ENCODE measurements at places on chromosomes 11 and 22. TPM values are rescaled to one million over a fixed set of nuclear protein-coding genes. Genes with fewer than 3 reads are reported as not detected.

GRCh38 chr11:31617246-31617645 lies 107.7 kb downstream of the ELP4 start:
- DNase-seq = no peak

GRCh38 chr11:64842366-64842759 lies 2.1 kb downstream of the CDC42BPG start:
- DNase-seq = no peak

DNA sequence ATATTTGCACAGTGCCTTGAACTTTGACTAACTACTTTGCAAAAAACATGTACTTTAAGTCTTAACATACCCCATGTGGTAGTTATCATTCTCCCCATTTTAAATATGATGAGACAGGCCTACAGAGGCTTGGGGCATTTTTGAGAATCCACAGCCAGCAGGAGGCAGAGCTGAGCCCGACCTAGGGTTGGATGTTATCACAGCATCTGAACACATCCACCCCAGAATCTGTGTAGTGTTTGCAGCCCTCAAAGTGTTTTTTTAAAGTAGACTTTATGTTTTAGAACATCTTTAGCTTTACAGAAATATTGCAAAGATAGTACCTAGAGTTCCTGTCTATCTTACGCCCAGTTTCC lies 17.6 kb downstream of the OTOG start:
- no peak for DNase-seq

Gene HBB
- total RNA-seq = not detected

Gene SMTNL1
- total RNA-seq = not detected
